ENCODE measurements at places on chromosomes 5 and 9. TPM values are rescaled to one million over a fixed set of nuclear protein-coding genes. Genes with fewer than 3 reads are reported as not detected.

DUSP1 gene
- 56.6 TPM for total RNA-seq

SLC9A3 gene
- total RNA-seq: 1.9 TPM

BRD8 gene
- total RNA-seq: 72.3 TPM

MRPS27 gene
- total RNA-seq: 53.9 TPM

CENPH gene
- total RNA-seq: 48.5 TPM
